Activated T-cell treated with anti-CD3 and anti-CD28 coated beads, Interleukin-2, amount 50 U/mL, for 4 hours (primary cell): ENCODE measurements at places on chromosomes 12 and 14. TPM values are rescaled to one million over a fixed set of nuclear protein-coding genes. Genes with fewer than 3 reads are reported as not detected.

DNA sequence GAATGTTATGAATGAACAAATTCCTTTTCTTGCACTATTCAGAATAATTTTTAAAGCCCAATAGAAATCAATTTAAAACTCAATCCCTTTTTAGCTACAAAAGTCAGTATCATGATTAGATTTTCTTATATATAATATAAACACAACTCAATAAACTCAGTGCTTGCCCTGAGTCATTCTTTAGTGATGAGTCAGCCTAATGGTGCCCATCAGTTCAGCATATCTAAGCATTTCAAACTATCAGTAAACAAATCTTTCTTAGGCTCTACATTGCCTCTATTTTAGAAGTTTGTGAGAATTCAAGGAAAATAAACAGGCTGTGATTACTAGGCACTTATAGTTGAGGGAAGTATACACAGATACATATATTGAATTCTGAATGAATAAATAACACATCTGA is 179.6 kb downstream of the NELL2 start:
- no peak for DNase-seq

The GSKIP gene
- 19.3 TPM for total RNA-seq

DNA sequence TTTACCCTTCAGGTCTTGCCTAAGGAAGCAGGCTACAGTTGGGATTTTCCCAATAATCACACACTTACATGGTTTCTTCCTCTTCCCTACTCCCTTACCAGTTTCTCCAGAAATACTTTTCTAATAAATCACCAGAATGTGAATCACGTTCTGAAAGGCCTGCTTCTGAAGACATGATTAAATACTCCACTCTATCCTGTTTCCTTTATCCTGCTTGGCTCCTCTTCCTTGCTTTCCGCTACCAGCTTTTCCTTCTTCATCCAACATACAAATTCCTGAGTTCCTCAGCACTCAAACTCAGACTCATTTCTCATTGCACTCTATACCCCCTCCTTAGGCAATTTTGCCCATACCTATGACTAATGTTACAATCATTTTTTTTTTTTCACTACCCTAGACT is 118.3 kb downstream of the MGAT4C start:
- no peak for DNase-seq

GRCh38 chr12:128313931-128314330 is 47.0 kb downstream of the TMEM132C start:
- DNase-seq, result no peak

DNA sequence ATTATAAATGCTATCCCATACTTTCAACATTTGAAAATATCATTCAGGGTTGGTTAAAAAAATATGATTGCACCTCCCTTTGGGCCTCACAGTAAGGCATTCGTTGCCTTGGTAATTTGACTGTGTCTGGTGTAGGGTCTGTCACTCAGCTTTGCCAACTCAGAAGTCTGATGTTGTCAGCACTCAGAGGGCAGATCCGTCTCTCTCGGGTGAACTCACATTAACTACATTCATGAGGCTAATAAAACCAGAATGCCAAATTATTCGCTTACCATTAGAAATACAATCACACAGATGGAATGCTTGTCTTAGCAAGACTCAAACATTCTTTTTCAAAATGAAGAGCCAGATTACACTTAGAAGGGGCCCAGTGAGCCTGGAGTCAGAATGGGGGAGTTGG is 53.0 kb downstream of the NPAS3 start:
- no peak for DNase-seq

The SLC6A12 gene
- 0.11 TPM for total RNA-seq

GRCh38 chr12:87150969-87151662 is 878.1 kb downstream of the C12orf50 start:
- no peak for DNase-seq

The PLXNC1 gene
- total RNA-seq, result 3.1 TPM

The OR6S1 gene
- total RNA-seq, result not detected

- no peak for DNase-seq
Measured at GRCh38 chr12:83346333-83346732, 659.6 kb downstream of the TMTC2 start.

DNA sequence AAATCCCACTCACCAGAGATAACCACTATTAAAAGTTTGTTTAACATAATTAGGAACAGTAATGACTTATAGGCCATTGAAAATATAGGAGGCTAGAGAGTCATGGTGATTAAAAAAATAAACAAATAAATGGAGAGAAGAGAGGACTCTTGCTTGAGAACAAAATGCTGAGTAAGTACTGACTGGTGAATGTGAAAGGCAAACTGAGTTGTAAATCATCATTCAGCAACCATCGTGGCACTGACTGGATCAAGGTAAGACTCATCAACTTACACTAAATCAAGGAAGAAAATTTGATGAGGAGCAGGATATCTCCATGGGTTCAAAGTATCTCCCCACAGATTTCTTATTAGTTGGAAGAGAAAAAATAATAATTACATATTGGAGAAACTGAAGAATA is 14.1 kb upstream of the YBX3 start:
- DNase-seq, result no peak

The MDM1 gene
- total RNA-seq, result 10.6 TPM
